PC-9 (cell line): ENCODE measurements at places on chromosomes 7 and 10. TPM values are rescaled to one million over a fixed set of nuclear protein-coding genes. Genes with fewer than 3 reads are reported as not detected.
A peak's percentile ranks its signal among the peaks of the same experiment; 100 is the strongest.

GRCh38 chr7:150408393-150409299 is 29.5 kb downstream of the ZNF775 start:
- H3K27me3 ChIP-seq: no peaks in the 10 kb centered on the region
- no peak overlapping the region for H3K4me3 ChIP-seq
- H3K27ac ChIP-seq: no peak overlapping the region
- no peaks in the 10 kb centered on the region for H3K36me3 ChIP-seq
- H3K4me1 ChIP-seq: peaks cover 8% of the 10 kb centered on the region
- DNase-seq: no peak

GRCh38 chr7:20393021-20393610 is 62.4 kb downstream of the ITGB8 start:
- H3K27me3 ChIP-seq: no peaks in the 10 kb centered on the region
- peaks cover 8% of the 10 kb centered on the region; the same call in 1 of the 2 replicates for H3K4me1 ChIP-seq
- H3K36me3 ChIP-seq: no peaks in the 10 kb centered on the region
- H3K4me3 ChIP-seq: no peak overlapping the region

DNA sequence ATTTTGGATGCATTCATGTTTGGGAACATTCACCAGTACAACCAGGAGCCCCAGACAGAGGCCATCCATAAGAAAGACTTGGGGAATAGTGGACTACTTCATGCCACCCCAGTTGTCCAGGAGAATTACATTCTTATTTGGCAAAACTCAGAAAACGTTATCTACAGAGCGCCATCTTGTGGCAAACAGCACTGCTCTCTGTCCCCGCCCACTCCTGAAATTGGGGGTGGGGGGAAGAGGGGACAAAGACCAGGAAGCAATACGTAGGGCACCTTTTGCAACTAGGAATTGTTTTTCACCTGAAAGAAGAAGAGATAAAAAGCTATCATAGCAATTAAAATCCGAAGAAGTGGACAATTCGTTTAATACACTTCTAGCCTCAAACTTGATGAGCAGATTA is 134.6 kb upstream of the MGMT start:
- H3K4me1 ChIP-seq: no peaks in the 10 kb centered on the region
- H3K4me3 ChIP-seq: no peak overlapping the region
- no peaks in the 10 kb centered on the region for H3K36me3 ChIP-seq

DNA sequence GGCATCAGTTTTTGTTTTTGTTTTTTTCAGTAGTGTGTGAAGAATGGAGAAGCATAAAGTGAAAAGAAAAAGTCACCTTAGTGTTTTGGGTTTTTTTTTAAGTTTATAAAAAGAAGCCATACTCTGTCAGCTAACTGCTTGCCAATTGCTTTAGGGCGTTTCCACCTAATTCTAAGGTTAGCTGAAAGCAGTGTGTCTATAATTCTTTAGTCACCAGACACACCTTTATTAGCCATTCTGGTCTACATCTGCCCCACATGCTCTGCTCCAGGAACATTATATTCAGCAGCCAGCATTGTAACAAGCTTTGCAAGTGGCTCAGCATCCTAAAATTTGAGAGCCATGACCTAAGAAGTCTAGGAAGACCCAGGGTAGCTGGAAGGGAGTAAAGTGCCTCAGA is 14.1 kb upstream of the SLC16A12 start:
- DNase-seq: peak; percentile 50
- H3K36me3 ChIP-seq: no peaks in the 10 kb centered on the region
- H3K27ac ChIP-seq: no peak overlapping the region
- no peak overlapping the region for H3K4me3 ChIP-seq
- H3K27me3 ChIP-seq: no peaks in the 10 kb centered on the region
- peaks cover 30% of the 10 kb centered on the region for H3K4me1 ChIP-seq

DNA sequence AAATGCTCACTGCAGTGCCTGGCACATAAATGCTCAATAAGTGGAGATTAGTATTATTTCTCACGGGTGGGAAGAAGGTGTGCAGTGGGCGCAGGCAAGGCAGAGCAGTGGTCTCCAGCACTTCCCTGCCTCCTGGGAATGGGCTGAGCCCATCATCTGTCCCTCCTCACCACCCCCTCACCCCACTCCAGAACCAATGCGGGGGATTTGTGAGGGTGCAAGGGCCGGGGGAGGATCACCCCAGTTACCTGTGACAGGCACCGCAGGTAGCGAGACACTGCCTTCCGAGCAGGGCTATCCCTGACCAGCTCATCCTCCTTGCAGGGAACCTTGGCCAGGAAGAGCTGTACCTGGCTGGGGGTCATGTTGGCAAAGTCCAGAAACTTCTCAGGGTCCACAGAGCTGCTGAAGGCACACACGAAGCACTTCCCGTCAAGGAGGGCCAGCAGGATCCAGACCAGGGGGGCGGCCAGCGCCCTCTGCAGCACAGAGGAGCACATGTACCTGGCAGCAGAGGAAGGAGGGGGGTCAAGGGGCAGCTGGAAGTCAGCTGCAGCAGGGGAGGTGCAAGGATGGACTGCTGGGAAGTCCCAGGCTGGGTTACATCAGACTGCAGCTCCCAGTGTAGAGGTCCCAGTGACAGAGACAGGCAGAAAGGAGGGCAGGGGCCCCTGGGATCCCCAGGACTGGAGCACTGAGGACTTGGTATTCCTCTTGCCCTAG is 2.8 kb downstream of the CALHM3 start:
- no peak for DNase-seq
- no peaks in the 10 kb centered on the region for H3K27me3 ChIP-seq
- H3K27ac ChIP-seq: no peak overlapping the region

- no peaks in the 10 kb centered on the region for H3K4me1 ChIP-seq
- DNase-seq: no peak
- no peak overlapping the region for H3K4me3 ChIP-seq
- H3K27ac ChIP-seq: no peak overlapping the region
- no peaks in the 10 kb centered on the region for H3K27me3 ChIP-seq
- H3K36me3 ChIP-seq: peaks cover 44% of the 10 kb centered on the region
Observed at GRCh38 chr10:63206997-63207811, 74.1 kb downstream of the NRBF2 start.

DNA sequence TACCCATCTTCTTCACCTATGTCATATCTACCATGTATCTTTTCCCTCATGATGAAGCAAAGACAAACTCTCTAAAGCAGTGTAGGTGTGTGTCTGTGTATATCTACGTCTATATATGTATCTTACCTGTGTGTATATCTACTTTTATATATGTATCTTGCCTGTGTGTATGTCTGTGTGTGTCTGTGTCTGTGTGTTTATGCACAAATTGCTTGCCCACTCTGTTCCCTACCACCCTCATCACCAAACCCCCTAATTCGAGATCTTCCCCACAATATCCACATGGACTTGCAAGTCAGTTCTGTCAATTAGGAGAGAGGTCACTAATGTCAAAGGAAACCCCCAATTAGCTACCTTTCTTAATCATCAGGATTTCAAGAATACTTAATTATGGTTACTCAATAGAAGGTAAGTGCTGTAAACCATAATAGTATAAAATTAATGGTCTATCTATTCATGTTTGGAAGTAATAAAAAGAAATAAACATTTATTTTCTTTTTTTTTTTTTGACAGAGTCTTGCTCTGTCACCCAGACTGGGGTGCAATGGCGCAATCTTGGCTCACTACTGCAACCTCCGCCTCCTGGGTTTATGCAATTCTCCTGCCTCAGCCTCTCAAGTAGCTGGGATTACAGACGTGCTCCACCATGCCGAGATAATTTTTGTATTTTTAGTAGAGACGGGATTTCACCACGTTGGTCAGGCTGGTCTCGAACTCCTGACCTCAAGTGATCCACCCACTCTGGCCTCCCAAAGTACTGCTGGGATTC is 43.6 kb downstream of the ANKRD61 start:
- H3K27me3 ChIP-seq: no peaks in the 10 kb centered on the region
- no peaks in the 10 kb centered on the region for H3K36me3 ChIP-seq
- no peak overlapping the region for H3K27ac ChIP-seq
- no peak for DNase-seq

GRCh38 chr7:44768628-44769371 is 20.2 kb downstream of the ZMIZ2 start:
- H3K4me1 ChIP-seq: peaks cover 9% of the 10 kb centered on the region
- DNase-seq: no peak
- H3K36me3 ChIP-seq: 0 out of 2 replicates have a peak, but pooled peaks cover 10% of the 10 kb centered on the region
- no peak overlapping the region for H3K4me3 ChIP-seq
- H3K27ac ChIP-seq: no peak overlapping the region

DNA sequence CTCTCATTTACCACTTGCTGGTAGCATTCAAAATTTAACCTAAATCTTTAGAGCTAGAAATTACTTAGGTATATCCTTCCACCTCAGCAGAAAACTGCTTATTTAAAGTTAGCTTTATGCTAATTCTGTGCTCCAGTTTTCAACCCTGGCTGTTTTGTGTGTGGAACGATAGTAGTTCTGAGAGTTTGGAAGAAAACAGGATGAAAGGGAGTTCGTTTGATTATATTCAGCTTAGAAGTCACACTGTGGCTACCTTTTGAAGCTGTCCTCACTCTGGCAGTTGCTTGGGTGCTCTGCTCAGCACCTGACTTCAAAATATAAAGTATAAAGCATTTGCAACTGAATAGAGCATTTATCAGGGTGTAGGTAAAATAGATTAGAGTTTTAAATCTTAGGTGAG is 2.6 kb upstream of the ASCC1 start:
- no peak for DNase-seq
- peak overlapping the region; percentile 48 for H3K27ac ChIP-seq
- H3K4me3 ChIP-seq: peak overlapping the region; percentile 17; the same call in 1 of the 2 replicates
- peaks cover 32% of the 10 kb centered on the region for H3K36me3 ChIP-seq

DNA sequence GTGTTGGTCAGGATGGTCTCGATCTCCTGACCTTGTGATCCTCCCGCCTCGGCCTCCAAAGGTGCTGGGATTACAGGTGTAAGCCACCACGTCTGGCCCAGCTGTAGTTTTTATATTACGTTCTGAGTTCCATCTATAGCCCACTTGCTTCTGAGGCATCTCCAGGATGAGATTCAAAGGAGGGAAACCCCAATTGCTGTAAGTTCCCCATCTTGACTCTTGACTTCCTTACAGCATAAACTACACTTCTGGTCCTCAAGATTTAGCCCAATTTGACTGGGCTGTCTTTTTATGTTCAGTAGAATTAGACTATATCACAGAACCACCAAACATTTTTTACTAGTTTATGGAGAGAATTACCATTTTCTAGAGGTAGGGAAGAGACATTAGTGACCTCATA is 44.3 kb downstream of the CCM2 start:
- no peak overlapping the region for H3K27ac ChIP-seq
- peaks cover 18% of the 10 kb centered on the region; the same call in 1 of the 2 replicates for H3K36me3 ChIP-seq
- DNase-seq: no peak
- H3K27me3 ChIP-seq: no peaks in the 10 kb centered on the region
- H3K4me1 ChIP-seq: peaks cover 25% of the 10 kb centered on the region

DNA sequence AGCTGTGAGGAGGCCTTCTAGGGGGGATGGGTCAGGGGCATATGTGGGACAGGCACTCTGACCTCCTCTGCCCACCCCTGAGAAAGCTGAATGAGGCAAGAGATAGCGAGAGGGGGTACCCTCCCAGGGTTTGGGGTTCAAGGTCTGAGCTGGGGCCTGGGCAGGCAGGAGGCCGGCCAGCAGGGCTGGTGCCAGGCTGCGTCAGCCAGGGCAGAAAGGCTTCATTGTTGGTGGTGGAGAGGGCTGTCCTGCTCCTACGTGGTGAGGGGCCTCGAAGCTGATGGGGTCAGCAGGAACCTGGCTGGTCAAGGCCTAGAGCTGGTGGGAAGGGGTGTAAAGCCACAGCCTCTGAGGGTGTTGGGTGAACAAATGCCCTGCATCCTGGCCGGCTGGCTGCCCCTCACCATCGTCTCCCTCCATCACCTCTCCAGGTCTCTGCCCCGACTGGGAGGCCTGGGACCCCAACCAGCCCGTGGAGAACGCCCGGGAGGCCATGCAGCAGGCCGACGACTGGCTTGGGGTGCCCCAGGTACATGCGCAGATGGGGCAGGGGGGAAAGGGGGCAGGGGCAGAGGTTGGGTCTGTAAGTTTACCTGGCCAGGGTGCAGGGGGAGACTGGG is 6.6 kb downstream of the FLNC start:
- no peak overlapping the region for H3K27ac ChIP-seq
- H3K36me3 ChIP-seq: no peaks in the 10 kb centered on the region
- H3K4me1 ChIP-seq: peaks cover 18% of the 10 kb centered on the region
- H3K4me3 ChIP-seq: no peak overlapping the region

Gene CFAP70
- total RNA-seq: 3.1 and 4.1 TPM in 2 replicates

Gene PRSS2
- total RNA-seq: not detected in 2 replicates

Gene DNAJC9
- total RNA-seq: 44.8 and 45.6 TPM in 2 replicates

Gene GPR15LG
- total RNA-seq: not detected in 2 replicates
